SK-N-DZ (cell line): ENCODE measurements at places on chromosomes 7 and 10.

GRCh38 chr7:17624379-17624778 lies 315.9 kb downstream of the SNX13 start:
- DNase-seq, result no peak

GRCh38 chr7:128267595-128267924 lies 26.5 kb downstream of the LEP start:
- DNase-seq, result no peak

DNA sequence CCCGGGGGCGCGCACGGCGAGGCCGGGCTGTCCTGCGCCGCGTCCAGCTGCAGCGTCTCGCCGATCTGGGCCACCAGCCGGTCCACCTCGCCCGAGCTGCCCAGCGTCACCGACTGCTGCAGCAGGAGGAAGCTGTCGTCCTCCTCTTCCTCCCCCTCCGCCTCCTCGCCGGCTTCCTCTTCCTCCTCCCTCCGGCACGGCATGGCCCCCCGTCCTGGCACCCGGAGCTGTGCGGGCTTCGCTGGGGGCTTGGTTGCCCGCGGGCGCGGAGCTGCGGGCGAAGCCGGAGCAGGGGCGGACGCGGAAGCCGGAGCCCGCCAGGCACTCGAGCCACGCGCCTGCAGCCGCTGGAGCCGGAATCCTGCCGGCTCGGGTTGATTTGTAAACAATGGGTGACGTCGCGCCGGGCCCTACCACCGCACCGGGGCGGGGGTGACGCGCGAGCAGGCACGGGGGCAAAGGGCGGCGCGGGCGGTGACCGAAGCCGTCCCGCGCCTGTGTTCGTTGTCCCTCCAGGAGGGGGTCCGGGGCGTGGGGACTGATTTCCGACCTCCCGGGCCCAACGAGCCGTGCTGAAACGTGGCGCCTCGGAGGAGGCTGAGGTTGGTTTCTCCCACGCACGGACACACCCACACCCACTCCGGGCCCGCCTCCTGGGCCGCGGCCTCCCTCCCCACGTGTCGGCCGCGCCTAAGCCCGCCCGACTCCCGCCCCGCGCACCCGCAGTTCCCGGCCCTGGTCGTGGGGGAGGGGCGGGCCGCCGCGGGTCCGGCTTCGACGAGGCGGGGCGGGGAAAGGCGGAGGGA lies at the start of gene FRAT2:
FRAT2 (minus strand) TSS at position 360 of the 806 bp plus-strand sequence; CDS start at position 203, 157 bp downstream.
- peak; percentile 92 for DNase-seq

GRCh38 chr10:81426722-81427121 lies 448.3 kb upstream of the NRG3 start:
- no peak for DNase-seq

DNA sequence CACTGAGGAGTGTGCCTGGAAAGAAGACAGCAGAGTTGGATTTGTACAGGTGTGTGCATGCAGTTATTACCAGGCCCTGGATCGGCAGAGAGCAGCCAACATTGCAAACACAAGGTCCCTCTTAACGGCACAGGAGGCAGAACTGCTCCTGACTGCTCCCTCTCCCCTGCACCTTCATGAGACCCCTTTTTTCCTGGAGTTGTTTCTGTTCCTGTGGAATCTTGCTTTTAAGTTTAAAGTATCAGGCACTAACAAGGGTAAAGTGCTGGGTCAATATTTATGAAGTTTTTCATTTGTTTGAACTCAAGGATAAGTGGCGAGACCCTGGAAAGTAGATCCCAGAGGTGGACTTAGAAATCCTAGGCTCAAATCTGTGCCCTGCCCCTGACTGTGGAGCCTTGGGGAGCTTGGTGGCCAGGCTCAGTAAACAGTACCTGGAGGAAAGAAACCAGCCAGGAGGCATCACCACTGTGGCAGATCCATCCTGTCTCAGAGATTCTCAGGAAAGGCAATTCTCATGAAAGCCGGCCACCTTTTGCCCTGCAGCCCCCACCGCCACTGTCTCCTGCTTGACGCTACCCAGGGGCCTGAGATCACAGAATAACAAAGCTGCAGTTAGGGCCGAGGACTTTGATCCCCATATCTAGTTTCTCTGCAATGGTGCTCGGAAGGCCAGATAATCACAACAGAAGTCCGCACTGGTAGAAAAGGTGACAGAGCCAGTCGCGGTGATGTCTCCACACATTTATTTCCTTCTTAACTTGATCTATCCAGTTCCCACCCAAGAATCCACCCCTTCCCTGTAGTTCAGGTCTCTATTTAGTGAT lies 36.7 kb downstream of the DDC start:
- DNase-seq, result peak; percentile 22

DNA sequence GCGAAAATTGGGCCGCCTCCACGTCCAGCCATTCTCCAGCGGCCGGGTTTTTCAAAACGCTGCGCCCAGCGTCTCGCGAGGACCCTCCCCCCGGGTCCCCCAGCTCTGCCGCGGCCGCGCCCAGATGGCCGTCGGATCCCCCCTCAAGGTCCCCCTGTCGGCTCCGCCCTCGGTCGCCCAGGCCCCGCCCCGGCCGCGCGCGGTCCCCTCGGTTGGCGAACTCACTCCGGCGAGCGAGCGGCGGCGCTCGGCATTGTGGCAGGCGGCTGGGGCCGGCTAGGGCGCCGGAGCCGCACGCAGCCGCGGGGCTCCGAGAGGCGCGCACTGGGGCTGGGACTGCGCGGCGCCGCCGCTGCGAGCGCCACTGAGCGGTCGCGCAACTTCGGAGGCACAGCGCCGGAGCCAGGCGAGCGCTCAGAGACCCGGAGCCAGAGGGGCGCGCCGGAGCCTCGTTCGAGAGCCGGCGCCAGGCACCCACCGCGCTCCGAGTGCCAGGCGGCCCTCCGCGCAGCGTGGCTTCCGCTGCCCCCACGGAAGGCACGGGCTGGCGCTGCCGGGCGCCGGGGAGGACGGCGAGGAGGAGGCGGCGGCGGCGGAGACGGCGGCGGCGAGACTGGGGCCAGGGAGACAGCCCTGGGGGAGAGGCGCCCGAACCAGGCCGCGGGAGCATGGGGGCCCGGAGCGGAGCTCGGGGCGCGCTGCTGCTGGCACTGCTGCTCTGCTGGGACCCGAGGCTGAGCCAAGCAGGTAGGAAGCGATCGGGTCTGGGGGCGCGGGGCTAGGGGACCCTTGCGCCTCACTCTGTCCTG lies at the start of gene UNC5B:
UNC5B (plus strand) TSS at position 253 of the 809 bp plus-strand sequence; CDS start at position 669, 416 bp downstream.
- DNase-seq, result peak; percentile 87

DNA sequence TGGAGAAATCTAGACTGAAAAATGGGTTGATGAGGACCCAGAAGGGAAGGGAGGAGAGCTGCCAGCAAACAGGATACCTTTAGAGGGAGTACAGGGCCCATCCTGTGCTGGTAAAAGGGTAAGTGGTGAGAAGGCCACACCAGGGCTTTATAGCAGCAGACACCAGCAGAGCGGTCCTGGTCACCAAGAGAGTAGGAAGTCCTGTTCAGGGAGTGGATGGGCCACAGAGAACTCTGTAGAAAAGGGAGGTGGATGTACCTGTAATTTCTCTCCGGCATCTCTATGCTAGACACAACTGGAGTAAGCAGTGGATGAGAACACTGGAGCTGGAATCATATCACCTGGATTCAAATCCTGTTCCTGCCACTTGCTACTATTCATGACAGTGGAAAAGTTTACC lies 867.2 kb downstream of the CCSER2 start:
- DNase-seq, result no peak

GRCh38 chr7:8208816-8209215 lies 53.2 kb downstream of the ICA1 start:
- DNase-seq, result no peak

DNA sequence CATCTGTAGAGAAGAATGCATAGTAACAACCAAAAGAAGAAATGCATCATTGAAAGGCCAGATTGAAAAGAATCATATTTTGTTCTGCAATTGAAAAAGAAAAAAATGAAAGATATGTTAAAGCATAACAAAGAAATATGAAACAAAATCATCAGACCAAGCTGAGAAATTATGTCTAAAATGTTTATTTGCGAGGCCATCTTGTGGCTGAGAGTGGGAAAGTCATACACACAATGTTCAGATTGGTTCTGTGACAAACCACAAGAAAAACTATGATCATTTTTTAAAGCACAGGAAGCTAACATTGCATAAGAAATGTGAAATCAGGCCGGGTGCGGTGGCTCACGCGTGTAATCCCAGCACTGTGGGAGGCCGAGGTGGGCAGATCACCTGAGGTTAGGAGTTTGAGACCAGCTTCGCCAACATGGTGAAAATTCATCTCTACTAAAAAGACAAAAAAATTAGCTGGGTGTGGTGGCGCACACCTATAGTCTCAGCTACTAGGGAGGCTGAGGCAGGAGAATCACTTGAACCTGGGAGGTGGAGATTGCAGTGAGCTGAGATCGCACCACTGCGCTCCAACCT lies 36.6 kb downstream of the ABCB5 start:
- DNase-seq, result no peak

DNA sequence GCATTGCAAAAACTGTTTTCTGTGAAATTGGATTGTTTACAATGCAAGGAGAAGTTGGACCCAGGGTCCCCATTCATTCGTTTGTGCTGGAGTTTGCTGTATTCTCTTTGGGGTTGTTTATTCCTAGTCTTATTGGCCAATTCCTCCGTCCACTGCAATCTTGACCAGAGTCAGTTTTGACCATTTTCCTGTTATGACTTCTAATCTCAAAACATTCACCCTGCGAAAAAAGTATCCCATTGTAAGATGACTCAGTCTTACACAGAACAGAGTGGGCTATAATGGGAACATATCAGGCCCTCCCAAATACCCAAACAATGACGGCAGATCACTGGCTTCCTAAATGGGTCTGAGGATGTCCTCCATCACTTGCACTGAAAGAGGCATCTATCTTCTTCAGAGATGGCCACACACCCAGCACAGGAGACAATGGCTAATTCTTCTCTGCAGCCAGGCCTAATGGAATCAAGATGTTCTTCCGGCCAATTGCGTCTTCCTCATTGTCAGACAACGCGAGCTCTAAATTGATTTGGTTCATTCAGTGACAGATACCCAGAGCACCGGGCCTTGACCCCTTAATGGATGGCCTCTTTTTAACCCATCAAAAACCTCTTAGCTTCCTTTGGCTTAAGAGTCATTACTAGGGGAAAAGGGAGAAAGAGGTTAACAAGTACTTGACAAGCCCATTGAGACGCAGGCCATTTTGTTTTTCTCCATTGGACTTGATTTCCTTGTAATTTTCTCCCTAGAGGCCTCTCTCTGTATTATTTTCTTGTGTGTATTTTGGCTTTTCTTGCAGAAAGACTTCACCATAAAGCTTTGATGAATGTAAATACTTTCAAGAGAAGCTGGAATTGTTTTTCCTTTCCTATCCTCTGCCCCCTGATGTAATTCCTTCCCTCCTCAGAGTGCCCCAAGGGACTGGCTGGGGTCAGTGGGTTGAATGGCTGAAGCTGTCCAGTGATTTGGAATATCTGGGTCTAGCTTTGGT lies 129.6 kb downstream of the PRPF18 start:
- peak; percentile 87 for DNase-seq

DNA sequence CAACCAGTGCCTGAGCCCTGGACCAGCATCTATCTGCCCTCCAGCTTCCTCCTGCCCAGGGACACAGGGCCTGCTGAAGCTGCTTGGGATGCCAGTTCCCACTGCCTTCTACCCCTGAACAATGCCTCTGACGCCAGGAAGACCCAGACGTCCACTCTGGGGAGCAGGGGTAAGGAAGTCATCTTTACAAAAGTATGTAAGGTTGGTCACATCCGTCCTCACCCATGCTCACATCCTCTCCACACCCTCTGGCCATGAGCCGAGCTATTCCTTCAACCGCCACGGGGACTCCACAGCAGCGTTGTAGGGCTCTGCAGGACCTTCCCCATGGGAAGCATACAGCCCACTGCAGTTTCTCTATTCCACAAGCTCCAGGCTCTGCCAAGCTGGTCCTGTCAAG lies 58.5 kb downstream of the CLRN3 start:
- no peak for DNase-seq

- DNase-seq, result no peak
Measured at GRCh38 chr10:63720676-63721075, 199.5 kb downstream of the REEP3 start.

DNA sequence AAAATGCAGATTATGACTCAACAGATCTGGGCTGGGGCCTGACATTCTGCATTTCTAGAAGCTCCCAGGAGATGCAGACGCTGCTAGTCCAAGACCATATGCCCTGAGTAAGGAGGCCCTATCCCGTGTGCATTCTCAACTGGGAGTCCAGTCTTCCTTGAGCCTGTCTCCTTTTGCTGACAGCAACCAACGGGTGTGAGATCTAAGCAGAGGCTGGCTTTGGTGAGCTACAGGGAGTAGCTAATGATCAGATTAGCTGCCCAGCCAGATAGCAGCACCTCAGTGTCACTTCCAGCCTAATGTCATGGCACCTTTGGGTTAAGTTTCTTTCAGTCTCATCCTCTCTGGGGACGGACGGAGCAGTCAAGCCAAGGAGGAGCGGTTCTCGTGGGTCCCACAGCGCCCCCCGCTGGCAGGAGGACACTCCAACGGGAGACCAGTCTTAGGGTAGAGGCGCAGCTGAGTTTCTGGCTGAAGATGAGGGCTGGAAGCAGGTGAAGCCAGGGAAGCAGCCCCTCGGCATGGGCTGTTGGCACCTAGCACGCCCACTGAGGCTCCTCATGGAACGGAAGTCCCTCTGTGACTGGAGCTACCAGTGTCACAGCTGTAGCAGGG lies 154.0 kb downstream of the CCDC3 start:
- peak; percentile 35 for DNase-seq

- DNase-seq, result no peak
Measured at GRCh38 chr10:78921895-78922294, 146.9 kb upstream of the ZMIZ1 start.
